Stimulated activated naive CD4-positive, alpha-beta T cell treated with Interleukin-2 at 50 U/mL for 16 hours (primary cell): ENCODE measurements at places on chromosomes 6 and 20.

GRCh38 chr20:59939879-59940128, 301 bp downstream of the PPP1R3D start:
- no peak for DNase-seq

- no peak for DNase-seq
Observed at GRCh38 chr6:56852260-56853010, 102.5 kb upstream of the BEND6 start.

DNA sequence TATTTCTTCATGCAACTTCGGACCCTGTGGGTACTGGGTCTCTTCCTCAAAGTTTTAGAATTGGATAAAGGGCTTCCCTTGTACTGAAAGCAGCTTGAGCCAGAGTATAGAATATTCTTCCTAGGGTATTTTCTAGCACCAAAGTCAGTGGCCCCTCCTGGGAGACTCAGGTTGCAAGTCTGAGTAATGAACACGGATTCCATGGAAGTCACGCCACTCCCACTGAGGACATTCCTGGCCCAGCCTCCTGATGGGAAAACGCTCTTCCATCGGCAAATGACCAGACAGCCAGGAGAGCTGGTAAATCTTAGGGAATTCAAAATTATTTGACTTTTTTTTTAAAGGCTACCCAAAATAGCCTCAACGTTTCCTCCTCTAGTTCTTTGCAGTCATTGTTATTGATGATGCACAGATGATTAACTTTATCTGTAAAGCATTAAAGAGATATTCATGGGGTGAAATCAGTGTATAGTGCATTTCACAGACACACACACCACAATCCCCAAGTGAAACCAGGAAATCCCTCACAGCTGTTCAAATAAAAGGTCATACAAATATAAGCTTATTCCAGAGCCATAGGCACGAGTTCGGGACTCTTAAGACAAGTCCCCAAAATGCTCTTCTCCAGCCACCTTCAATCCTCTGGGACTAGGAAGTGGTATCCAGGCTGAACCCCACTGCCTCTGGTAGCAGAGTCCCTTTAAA, 248.8 kb downstream of the SOD2 start:
- DNase-seq, result no peak

DNA sequence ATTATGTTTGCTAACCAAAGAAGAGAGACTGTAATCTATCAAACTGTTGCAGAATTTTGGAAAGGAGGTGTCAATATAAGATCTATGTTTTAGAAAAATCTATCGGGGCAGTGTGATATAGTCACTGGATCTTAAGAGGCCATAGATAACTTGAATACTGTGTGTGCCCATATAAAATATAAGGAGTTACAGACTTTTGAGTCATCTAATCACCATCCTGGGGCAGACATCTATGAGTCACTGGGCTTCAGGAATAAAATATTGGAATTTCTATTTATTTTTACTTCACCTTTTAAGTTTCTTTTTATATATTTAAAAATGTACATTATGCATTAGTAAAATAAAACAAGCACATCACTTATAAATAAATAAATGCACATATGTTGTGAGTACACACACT, 509.3 kb upstream of the MAN1A1 start:
- DNase-seq, result no peak

DNA sequence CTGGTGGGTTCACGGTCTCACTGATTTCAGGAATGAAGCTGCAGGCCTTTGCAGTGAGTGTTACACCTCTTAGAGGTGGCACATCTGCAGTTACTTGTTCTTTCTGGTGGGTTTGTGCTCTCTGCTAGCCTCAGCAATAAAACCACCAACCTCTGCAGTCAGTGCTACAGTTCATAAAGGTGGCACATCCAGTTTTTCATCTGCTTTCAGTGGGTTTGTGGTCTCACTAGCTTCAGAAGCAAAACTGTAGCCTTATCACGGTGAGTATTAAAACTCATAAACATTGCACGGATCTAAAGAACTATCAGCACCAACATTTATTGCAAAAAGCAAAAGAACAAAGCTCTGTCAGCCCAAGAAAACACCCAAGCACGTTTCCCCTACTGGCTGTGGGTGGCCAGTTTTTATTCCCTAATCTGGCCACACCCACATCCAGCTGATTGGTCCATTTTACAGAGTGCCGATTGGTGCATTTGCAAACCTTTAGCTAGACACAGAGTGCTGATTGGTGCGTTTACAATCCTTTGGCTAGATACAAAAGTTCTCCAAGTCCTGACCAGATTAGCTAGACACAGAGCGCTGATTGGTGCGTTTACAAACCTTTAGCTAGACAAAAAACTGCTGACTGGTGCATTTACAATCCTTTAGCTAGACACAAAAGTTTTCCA, 3.4 kb upstream of the TMEM14C start:
- DNase-seq, result peak; percentile 7

- no peak for DNase-seq
Observed at GRCh38 chr6:17062871-17063440, 38.9 kb upstream of the STMND1 start.

- DNase-seq, result no peak
Observed at GRCh38 chr20:7161690-7162089, 394.2 kb downstream of the BMP2 start.

GRCh38 chr6:157885211-157885788, 62.3 kb downstream of the SNX9 start:
- DNase-seq, result peak; percentile 28

GRCh38 chr6:70118670-70119069, 184.2 kb downstream of the COL9A1 start:
- DNase-seq, result no peak

- no peak for DNase-seq
Observed at GRCh38 chr6:113299531-113299930, 557.6 kb upstream of the MARCKS start.

DNA sequence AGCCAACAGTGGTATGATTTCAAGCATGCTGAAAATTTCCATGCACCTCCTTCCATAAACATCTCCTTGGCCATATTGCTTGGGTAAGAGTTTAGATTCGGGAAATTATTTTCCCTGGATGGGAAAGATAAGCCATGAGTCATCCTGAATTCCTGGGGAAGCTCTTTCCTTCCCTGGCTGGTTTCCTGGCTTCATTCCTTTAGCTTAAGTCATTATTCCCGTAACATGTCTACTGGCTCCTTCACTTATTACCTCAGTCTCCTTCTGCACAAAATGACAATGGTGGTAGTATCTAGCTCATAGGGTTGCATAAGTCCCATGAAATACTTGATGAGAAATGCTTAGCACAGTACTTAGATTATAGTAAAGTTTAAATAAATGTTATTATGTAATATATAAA, 27.6 kb downstream of the TINAG start:
- DNase-seq, result no peak

DNA sequence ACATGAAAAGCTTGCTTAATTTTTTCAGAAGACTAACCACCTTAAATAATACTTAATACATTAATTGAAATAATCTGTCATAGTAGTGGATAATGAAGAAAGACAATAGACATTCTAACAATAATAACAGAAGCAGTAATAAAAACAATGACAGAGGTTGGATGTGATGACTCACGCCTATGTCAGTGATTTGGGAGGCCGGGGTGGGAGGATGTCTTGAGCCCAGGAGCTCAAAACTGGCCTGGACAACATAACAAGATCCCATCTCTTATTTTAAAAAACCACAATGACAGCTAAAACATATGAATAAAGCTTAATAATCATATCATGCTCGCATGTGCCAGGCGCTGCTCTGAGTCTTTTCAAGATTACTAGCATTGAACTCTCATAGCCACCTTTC, 105.5 kb downstream of the IPCEF1 start:
- DNase-seq, result no peak

DNA sequence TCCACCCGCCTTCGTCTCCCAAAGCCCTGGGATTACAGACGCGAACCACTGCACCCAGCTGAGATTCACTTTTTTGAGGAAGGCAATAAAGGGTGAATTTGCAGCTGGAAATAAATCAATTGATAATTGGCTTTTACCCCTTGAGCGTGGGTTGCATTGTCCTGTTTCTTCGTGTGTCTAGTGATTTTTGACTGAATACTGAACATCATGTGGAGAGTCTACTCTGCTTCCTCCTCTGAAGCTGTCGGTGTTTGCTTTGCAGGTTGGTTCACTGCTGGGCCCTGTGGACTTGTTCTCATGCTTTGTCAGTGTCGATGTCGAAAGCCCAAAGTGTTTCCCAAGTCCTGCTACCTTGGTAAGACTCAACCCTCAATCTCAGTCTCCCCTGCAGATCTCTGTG, 5.8 kb upstream of the EEF1A2 start:
- DNase-seq, result no peak

DNA sequence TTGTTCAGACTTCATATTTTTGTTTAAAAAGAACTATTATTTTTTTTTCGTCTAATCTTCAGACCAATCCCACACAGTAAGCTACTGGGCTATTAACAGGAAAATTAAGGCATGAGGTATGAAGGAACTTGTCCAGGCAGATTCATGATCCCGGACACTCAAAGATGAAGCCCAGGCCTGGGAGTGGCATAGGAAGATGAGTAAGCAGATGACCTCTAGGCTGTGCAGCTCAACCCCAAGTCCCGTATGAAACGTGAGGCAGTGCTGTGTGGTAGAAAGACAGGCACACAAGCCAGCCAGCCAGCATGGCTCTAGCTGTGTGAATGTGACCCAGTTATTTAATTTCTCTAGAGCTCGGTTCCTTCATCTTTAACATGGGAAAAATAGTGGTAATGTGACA, 231.9 kb downstream of the CLIC5 start:
- DNase-seq, result no peak

DNA sequence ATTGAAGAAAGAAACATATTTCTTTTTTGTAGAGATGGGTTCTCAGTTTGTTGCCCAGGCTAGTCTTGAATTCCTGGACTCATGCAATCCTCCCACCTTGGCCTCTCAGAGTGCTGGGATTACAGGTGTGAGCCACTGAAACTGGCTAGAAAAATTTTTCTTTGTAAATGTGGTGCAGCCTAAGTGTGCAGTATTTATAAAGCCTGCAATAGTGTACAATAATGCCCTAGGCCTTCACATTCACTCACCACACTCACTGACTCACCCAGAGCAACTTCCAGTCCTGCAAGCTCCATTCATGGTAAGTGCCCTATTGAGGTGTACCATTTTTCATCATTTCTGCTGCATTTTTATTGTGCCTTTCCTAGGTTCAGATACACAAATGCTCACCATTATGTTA, 31.4 kb downstream of the NHSL1 start:
- no peak for DNase-seq

DNA sequence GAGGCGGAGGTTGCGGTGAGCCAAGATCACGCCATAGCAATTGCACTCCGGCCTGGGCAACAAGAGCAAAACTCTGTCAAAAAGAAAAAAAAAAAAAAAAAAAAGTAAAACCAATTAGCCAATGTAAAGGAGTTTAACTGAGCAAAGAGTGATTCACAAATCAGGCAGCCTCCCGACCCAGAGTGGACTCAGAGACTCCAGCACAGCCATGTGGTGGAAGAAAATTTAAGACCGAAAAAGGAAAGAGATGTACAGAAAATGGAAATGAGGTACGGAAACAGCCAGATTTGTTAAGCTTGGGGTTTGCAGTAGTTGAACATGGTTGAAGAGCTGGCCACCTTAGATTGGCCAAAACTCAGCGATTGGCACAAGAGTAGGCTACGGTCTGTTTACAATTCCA, 51.4 kb downstream of the ERMARD start:
- DNase-seq, result no peak

GRCh38 chr6:141426400-141426980, 706.2 kb upstream of the GJE1 start:
- DNase-seq, result no peak
